ENCODE measurements at places on chromosomes 1 and 21.
A peak's percentile ranks its signal among the peaks of the same experiment; 100 is the strongest.

DNA sequence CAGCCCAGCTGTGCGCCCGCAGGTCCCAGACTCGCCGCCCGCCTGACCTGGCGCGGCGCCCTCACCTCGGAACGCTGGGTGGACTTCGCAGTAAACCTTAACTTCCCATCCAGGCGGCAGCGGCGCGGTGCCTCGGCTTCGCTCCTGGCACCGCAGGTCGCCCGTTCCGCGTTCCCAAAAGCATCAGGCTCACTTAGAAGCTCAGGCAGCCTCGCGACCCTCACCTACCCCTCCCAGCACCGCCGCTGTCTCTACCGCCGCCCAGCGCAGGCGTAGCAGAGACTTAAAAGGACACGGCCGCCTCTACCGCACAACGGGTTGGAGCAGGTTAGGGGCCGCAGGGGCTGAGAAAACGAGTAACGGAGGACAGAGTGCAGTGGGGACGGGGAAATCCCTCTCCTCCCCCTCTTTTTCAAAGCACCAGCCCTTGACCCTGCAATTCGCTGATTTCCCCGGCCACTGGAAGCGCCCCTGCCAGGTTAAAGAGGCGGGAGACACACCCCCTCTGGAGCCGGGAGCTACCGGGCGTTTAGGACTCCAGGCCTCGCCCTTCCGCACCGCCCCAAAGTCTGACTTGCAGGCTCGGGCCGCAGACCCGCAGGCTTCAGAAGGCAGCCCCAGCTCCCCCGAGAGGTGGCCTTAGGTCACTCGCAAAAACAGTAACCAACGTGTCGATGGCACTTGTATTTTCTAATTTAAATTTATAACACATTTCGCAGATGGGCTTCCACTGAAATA lies 328.5 kb downstream of the FAM72C start:
- DNase-seq: no peak

- no peak for DNase-seq
Observed at GRCh38 chr1:69706473-69706872, 138.8 kb downstream of the LRRC7 start.

DNA sequence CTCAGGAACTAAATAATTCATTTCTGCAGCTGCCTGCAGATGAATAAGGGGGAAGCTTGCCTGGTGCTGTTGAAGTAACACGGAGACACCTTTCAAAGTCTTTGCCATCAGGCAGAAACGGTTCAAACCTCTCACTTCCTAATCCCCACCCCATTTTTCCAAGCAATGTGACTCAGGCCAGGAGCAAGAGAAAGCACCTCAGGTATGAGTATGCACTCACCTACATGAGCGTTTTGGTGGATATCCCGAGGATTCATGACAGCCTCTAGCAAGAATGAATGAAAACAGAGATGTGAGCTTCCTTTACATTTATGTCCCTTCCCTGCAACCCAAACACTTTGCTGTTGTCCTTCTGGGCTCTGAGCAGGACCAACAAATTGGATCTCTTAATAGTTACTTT lies 63.4 kb upstream of the LAX1 start:
- DNase-seq: no peak

GRCh38 chr1:157370698-157371097 lies 181.6 kb downstream of the FCRL5 start:
- no peak for DNase-seq

DNA sequence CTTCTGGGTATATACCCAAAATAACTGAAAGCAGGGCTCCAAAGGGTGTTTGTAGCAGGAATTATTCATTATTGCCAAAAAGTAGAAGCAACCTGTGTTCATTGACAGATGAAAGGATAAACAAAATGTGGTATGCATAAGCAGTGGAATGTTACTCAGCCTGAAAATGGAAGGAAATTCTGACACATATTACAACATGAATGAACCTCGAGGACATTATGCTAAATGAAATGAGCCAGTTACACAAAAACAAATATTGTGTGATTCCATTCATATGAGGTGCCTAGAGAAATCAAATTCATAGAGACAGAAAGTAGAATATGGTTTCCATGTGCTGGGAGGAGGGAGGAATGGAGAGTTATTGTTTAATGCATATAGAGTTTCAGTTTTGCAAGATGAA lies 86.3 kb upstream of the ARTN start:
- no peak for DNase-seq

DNA sequence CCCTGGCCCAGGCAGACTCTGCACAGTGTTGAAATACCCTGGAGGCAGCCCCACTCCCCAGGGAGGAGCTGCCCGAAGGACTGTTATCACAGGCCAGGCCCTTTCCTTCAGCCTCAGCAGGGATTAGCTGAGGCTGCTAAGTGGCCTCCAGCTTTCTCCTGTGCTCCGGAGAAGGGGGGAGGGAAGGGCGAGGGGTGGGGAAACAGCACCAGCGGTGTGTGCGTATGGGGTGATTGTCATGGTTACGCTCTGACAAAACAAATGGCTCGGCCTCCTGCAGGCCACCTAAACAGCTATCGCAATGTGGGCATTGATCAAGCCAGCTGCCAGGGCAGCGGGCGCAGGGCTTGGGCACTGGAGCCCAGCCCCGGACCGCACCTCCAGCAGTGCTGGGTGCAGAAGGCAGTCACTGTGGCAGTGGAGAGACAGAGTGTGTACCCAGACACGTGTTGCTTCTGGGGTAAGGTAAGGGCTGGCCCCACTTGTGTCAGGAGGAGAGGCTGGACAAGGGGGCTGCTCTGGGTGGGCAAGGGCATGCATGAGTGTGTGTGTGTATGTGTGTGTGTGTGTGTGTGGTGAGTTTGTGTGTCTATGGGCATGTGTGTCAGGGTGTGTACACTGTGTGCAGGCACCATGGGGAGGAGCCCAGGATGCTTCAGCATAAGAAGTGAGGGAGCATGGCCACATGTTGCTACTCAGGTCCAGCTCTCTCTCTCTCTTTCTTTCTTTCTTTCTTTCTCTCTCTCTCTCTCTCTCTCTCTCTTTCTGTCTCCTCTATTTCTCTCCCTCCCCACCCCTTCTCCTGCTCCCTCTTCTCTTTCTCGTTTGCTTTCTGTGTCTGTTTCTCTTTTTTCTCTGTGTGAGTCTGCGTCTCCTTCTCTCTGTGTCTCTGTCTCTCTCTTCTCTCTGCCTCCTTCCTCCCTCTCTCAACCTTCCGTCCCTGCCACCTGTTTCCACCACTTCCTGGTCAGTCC lies at the start of gene VWA5B1:
VWA5B1 (plus strand) TSS at position 252 of the 974 bp plus-strand sequence. CDS start 19,727 bp downstream, outside the sequence.
- no peak for DNase-seq

GRCh38 chr1:219988387-219988786 lies 57.9 kb downstream of the EPRS1 start:
- DNase-seq: no peak

- DNase-seq: no peak
Observed at GRCh38 chr1:239288820-239289554, 97.4 kb upstream of the CHRM3 start.

- DNase-seq: no peak
Observed at GRCh38 chr1:91601554-91602376, 101.1 kb downstream of the CDC7 start.

- no peak for DNase-seq
Observed at GRCh38 chr21:15028186-15028585, 36.6 kb downstream of the NRIP1 start.

DNA sequence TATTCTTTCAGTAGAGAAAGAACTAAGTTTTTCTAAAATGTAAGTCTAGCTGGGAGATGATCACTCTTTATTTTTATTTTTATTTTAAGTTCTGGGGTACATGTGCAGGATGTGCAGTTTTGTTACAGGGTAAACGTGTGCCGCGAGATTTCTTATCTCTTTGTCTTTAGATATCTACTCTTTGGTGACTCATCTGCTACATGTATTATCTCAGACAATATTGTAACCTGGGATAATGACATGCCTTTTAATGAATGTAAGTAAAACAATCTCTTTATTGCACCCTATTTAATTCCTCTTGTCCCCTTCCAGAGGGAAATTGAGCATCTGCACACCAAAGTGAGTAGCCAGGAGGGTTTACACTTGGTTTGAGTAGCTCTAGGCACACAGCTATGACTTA lies 9.4 kb downstream of the CR2 start:
- DNase-seq: no peak

DNA sequence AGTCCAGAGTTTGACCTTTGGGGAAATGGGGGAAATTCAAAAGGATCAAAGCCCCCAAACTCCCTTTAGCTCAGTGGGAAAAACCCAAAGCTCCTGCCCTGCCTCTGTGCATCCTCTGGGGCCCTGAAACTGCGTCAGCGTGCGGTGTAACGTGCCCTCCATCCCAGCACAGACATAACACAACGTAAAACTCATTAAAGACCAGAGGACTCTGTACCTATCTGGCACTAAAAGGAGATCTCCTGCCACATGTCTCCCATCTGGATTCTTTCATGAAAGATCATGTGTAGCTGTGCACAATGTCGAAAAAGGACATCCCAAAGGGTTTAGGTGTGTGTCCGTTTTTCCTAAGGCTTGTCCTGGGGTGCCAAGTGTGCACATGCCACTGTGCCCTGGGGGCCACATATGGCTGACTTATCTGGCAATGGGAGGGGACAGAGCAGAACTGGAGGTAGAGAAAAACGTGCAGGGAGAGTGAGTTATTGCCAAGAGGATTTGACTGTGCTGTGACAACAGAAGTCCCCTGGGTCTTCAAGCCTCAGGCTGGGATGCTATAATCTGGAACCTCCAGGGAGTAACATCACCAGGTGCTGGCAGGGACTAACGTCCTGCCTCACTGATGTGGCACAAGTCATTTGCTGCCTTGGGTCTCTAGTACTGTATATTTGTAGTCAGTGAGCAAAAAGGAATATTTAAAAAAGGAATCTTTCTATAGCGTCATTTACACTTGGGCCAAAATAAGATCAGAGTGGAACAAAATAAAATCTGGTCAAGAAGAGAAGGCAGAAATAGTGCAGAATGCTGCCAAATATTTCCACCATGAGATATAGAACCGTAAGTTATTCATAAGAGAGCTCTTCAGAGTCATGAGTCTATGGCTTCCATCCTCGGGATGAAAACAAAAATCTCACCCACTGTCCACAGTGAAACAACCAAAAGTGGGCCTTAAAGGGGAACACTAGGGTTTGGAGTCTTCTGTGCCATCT lies 52.3 kb downstream of the ITPKB start:
- DNase-seq: no peak

GRCh38 chr1:74771913-74772515 lies 39.1 kb downstream of the TYW3 start:
- peak; percentile 52 for DNase-seq

DNA sequence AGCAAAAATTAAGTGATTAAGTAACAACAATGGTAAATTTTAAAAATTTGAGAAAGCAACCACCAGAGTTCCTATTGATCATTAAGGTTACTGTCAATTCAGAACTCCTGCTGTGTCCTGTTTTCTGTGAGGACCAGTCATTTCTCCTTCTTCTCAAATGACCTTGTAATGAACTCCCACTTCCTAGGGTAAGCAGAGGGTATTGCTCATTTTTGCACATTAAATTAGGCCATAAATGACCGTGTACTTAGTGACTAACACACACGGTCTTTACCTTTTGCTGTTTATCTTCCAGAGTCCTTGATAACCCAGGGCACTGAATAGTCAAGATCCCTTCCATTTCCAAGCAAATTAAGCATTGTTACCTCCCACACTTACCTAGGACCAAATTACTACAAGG lies 227.5 kb upstream of the LYPLAL1 start:
- no peak for DNase-seq

GRCh38 chr1:29875557-29876028 lies 639.3 kb downstream of the PTPRU start:
- peak; percentile 85 for DNase-seq

- no peak for DNase-seq
Observed at GRCh38 chr1:38940339-38941047, 1.1 kb downstream of the RHBDL2 start.

DNA sequence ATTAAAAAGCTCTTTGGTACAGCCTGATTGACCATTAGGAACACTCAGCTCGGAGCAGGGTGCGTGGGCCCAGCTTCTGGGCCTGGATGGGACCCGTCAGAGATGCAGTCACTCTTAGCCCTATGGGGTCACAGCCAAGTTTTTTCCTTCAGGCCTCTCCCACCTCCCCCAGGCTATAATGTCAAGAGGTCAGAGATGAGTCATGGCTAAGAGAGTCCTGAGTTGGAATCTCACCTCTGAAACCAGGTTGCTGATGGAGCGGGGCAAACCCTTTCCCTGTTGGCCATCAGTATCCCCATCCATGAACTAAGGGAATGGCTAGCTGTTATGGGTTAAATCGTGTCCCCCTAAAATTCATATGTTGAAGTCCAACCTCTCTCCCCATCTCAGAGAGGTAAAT lies 195.9 kb upstream of the POU3F1 start:
- DNase-seq: no peak

- no peak for DNase-seq
Observed at GRCh38 chr1:188499690-188500089, 1670.9 kb downstream of the PLA2G4A start.

- DNase-seq: no peak
Observed at GRCh38 chr1:201015551-201016091, 7.9 kb downstream of the KIF21B start.

DNA sequence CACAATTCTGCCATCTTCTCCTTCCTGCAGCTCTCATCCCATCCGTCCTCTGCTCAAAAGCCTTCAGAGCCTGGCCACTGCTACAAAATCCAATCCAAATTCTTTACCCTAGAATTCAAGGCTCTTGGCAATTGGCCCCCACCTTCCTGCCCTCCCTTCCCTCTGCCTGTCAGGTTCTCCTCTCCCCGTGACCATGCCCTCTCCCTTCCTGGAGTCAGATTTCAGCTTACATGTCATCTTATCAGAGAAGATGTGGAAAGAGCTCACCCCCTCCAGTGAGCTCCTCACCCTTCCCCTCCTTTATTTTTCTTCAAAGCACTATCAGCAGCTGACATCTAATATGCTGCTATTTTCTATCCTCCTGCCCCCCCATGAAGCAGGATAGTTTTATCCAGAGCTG lies 86.9 kb downstream of the GRIK3 start:
- peak; percentile 91 for DNase-seq

GRCh38 chr21:42117229-42117966 lies 46.3 kb downstream of the UMODL1 start:
- peak; percentile 62 for DNase-seq

DNA sequence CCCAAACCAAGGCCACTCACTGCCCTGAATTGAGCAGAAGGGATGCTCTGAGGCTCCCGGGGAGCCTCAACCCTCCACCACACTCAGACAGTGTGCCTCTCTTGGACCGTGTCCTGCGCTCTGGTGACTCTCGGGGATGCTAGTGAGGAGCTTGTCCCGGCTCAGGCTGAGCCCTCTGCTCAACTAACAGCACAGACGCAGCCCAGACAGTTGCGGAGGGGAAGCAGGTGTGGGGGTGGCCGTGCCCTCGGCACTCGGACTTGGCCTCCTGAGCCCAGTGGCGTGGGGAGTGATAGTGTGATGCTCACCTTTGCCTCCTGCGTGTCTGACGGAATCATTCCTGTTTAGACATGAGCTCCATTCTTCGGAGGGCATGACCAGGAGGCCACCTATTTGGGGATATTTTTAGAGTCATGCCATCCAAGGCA lies 15.4 kb upstream of the SLC19A1 start:
- no peak for DNase-seq

GRCh38 chr1:176119549-176119948 lies 87.5 kb downstream of the COP1 start:
- DNase-seq: no peak

DNA sequence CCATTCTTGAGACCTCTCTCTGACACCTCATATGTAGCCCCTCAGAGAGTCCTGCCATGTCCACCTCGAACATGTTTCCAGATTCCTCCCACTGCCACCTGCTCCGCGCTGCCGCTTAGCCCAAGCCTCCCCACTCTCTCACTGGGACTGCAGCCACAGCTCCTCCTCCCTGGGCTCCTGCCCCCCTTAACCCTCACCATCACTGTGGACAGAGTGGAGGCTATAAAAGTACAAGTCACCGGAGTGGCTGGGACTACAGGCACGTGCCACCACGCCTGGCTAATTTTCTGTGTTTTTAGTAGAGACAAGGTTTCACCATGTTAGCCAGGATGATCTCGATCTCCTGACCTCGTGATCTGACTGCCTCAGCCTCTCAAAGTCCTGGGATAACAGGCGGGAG lies 77.0 kb downstream of the VWA5B1 start:
- no peak for DNase-seq

GRCh38 chr1:52427152-52427551 lies 22.8 kb downstream of the PRPF38A start:
- no peak for DNase-seq

Data from NCI-H2029 (cell line).